Stimulated activated naive CD8-positive, alpha-beta T cell treated with anti-CD3 and anti-CD28 coated beads, Interleukin-15, Interleukin-2, amounts not matched to agents 100 U/mL and 50 U/mL, for 24 hours (primary cell): ENCODE measurements at places on chromosomes 2 and 18.

DNA sequence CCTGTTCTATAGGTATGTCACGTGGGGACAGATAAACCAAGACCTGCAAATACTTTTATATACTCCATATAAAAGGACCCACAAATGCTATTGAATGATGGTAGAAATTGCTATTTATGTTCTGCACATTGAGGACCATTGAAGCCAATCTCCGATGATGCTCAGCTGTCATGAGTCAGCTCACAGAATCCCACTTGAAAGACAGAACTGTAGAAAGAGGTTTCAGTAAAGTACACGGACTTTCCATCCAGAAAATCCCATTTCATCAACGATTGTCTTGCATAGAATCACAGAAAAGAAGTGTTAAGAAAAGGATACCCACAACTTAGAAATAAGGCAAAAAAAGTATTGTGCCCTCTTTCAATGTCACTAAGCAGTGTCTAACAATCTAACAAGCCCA is 169.0 kb upstream of the COPS8 start:
- no peak for DNase-seq

DNA sequence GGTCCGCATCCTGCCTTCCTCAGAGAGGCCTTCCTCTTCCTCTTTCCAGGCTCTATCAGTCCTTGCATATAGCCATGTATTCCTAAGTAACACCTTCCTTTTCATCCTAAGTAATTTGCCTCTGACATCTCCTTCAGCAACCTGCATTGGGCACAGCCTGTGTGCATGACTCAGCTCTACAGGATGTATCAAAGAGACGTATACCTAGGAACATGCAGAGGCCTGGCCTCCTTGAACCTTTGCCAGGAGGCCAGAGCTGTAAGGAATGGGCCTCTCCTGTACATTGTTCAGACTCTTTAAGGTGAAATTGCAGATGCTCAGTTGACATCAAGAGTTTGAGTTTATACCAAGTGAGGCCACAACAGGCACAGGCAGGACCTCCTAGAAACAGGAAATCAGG is 76.0 kb upstream of the CELF4 start:
- DNase-seq = no peak

GRCh38 chr18:79616651-79617510 is 62.7 kb upstream of the CTDP1 start:
- no peak for DNase-seq

DNA sequence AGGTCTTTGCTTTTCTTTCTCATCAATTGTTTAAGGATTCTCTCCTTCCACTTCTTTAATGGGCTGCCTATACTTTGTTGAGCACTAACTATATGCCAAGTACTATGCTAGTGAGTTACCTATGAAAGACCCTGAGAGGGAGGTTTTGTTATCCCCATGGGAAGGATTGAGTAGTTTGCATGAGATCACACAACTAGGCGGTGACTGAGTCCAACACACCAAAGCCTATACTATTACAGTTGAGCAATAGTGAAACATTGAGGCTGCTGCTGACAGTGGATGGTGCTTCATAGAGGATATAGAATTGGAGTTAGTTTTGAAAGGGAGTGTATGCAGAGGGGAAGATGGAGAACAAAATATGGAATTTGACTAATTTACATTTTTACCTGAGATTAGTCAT is 15.8 kb downstream of the NABP1 start:
- DNase-seq = no peak

GRCh38 chr2:201974171-201975100 is 59.2 kb upstream of the FZD7 start:
- no peak for DNase-seq
